NCI-H524 treated with DMSO at 0.1 percent for 48 hours (cell line): ENCODE measurements at places on chromosomes 3 and 15.

DNA sequence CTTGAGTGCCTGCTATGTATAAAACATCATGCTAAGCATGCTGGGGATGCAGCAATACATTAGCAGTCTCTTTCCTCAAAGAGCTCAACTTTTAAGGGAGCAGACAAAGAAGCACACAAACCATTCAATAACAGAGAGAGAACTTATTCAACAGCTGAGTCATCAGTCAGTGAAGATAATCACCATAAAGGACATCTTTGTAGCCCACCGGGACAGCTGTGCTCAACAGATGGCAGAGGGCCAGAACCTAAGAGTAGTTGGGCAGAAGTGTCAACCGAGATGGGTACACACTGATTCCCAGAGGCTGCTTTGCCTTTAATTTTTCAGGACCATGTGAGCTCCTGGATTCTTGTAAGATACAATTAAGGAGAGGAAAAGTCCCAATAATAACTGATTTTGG is 4.2 kb upstream of the RAB8B start:
- DNase-seq: peak; percentile 90

- DNase-seq: no peak
Observed at GRCh38 chr3:184746131-184747120, 34.6 kb upstream of the MAGEF1 start.

GRCh38 chr3:152695840-152696239 is 139.1 kb upstream of the P2RY1 start:
- no peak for DNase-seq

DNA sequence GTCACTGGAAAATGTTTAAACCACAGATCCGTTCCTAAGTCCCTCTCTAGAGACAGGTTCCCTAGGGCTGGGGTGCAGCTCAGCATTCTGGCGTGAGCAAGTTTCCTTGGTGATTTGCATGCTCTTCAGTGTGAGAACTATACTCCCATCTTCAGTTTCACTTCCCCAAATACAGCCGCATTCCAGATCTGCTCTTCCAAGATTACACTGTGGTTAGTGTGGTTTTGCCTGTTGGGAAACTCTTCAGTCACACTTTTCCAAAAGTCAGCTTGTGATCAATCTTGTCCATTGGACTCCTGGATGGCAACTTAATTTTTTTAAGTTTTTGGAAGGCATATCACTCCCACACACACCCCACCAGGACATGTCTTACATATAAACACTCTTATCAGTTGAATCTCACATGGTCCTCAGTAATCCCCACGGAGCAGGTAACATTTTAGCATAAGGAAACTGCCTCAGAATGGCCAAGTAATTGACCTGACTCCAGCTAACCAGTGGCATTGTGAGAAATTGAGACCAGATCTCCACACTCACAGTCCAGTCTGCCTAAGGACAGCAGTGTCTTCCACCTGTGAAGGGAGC is 33.5 kb upstream of the PTPN23 start:
- no peak for DNase-seq

- DNase-seq: no peak
Observed at GRCh38 chr3:156687023-156687422, 12.6 kb downstream of the TIPARP start.

DNA sequence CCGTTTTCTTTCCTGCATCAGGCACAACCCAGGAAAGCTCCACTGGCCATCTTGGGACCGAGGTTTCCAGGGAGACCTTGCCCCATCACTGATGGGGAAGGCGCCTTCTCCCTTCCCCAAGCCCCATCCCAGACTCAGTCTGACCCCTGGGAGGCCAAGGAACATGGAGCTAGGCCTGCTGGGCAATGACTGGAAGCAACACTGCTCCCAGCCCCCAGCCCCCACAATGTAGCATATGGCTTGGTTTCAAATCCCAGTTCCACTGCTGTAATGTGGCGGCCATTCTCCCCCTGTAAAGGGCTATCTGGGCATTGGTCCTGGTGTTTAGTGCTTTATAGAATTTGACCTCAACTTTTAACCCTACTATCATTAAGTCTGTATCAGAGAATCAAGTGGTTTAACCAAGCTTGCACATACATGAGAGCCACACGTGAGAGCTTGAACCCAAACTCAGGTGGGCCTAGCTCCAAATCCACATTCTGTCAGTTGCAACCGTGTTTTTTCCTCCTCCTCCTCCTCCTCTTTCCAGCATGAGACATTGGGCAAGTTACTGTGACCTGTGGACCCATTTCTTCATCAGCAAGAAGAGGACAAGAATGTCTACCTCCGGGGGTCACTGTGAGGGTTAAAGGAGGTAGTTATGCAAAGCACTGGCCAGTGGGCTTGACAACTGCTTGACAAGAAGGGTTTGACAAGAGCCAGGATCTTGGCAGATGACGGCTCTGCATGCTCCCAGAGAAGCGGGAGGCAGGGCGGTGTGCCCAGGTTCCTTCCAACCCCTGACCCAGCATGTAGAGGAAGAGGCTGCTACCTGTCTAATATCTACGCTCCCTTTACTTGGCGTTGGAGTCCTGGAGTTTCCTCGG is 37.4 kb downstream of the KLHL25 start:
- DNase-seq: no peak

DNA sequence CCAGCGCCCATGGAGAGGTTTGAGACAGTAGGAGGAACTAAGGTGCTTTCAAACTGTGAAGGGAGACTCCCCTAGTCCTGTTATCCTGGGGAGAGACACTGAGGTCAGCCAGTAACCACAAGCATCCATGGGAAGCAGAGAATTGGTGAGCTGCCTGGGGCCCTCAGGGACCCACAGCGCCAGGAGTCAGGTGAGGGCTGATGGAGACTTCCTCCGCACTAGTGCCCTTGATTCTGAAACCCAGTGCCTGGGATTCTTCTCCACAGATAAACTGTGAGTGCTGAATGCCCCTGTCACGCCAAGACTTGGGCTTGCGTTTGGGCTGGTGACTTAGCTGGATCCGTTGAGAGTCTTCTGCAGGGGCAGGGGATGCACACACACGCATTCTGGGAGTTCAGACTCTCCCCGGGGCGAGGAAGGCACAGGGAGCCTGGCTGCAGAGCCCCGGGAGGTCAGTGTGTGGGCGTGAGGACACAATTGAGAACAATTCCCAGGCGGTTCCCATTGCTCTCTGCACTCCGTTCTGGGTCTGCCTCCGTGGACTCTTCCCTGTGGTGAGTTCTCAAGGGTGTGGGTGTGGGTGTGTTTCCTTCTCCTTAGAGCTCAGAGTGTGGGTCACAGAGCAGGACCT is 37.9 kb upstream of the SLCO2A1 start:
- no peak for DNase-seq

GRCh38 chr3:129409541-129409940 is 18.9 kb downstream of the EFCAB12 start:
- DNase-seq: no peak

- no peak for DNase-seq
Observed at GRCh38 chr15:29939404-29939803, 117.1 kb upstream of the TJP1 start.

DNA sequence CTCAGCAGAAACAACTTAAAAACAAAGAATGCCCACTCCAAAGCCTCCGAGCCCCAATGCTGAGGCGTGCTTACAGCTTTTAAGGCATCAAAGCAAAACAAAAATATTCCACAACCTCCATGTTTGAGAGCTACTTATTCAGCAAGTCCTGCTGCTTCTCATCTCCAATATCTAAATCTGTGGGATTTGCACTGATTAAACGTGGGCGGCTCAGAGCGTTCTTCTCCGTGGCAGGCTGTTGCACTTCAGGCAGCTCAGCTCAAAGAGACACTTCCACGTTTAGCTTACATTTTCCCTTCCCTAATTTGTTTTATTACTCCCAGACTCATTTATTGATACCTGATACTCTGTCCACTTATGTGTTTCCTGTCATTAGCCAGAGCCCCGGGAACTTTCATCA is 282.6 kb upstream of the MCTP2 start:
- DNase-seq: peak; percentile 52

DNA sequence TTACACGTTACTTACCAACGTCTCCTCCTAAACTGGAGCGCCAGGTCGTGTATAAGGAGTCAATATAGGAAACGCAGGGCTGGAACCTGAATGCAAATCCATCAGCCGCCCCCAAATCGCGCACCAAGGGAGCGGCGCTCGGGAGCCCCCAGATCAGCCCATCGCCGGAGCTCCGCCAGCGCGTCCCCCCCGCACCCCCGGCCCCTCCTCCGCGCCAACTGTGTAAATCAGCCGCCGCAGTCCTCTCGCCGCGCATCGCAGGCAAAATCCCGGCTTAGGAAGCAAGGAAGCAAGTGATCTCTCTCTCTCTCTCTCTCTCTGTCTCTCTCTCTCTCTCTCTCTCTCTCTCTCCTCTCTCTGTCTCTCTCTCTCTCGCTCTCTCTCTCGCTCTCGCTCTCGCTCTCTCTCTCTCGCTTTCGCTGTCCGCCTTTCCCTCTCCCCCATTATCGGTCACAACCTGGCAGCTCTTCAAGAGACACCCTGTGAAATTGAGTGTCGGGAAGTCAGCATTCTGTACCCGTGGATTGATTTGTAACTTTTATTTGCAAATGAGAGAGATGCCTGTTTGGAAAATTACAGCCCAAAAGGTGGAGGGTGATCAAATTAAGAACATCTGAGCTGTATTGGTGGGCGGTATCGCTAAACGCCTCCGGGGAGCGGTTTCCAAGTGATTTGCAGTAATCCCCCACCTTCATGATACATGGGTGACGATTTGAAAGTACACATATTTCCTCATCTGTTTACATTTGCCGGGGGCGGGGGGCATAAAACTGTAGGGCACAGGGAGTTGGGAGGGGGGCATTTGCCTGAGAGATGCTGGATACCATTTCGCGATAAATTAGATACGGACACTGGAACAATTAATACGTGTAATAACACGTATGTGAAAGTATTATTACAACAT is 645 bp upstream of the SLITRK3 start:
- peak; percentile 53 for DNase-seq

DNA sequence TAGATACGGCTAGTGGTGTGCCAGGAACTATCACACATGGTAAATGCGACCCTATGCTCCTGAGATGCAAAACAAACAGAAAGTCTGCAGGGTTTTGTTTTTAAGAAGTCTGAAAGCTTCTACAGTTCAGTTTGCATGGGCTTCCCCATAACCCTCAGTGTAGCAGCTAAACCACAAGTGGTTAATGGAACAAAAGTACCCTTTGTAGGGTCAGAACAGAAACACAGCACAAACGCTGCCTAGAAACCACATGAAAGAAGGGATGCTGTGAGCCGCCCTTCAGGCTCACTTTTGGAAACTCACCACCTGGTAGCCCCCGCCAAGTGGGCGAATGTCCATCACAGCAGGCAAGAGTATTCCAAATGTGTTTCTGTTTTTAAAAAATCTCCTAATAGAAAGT is 46.2 kb downstream of the CTDSPL start:
- no peak for DNase-seq

DNA sequence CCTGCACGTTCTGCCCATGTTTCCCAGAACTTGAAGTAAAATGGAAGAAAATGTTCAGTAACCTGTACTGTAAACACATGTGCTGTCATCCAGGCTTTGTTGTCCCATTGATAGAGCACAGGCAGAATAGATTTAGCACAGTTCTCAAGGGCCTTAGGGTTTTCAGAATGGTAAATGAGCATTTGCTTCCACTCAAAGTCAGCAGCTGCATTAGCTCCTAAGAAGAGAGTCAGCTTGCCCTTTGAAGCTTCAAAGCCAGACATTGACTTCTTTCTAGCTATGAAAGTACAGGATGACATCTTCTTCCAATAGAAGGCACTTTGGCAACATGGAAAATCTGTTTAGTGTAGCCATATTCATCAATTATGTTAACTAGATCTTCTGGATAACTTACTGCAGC is 76.2 kb upstream of the TMEM108 start:
- no peak for DNase-seq

GRCh38 chr3:129195731-129196256 is 12.1 kb upstream of the CNBP start:
- DNase-seq: no peak

DNA sequence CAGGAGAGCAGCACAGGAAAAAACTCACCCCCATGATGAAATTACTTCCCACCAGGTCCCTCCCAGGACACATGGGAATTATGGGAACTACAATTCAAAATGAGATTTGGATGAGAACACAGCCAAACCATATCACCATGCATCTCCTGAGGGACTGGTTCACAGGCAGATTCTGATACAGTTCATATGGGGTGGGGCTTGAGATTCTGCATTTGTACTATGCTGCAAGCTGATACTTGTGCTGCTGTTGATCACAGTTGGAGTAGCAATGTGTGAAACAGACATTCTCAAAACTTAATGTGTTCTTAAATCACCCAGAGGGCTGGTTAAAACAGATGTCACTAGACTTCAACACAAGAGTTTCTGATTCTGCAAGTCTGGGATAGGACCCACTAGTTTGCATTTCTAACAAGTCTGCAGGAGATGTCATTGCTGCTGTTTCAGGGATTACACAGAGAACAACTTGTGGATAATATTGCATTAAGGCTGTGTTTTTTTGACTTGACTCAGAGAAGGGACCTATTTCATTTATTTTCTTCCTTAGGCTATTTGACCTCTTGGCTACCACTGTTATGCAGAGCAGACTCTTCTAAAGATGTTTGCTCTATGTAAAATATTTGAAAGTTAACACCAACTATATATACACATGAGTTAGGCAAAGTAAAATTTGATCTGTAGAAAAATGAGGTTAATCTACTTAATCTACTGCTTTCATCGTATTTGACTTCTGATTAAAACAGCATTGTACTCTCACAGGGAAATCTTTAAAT is 194.2 kb upstream of the CNTN3 start:
- DNase-seq: no peak

- no peak for DNase-seq
Observed at GRCh38 chr3:29700256-29700655, 419.4 kb downstream of the RBMS3 start.

DNA sequence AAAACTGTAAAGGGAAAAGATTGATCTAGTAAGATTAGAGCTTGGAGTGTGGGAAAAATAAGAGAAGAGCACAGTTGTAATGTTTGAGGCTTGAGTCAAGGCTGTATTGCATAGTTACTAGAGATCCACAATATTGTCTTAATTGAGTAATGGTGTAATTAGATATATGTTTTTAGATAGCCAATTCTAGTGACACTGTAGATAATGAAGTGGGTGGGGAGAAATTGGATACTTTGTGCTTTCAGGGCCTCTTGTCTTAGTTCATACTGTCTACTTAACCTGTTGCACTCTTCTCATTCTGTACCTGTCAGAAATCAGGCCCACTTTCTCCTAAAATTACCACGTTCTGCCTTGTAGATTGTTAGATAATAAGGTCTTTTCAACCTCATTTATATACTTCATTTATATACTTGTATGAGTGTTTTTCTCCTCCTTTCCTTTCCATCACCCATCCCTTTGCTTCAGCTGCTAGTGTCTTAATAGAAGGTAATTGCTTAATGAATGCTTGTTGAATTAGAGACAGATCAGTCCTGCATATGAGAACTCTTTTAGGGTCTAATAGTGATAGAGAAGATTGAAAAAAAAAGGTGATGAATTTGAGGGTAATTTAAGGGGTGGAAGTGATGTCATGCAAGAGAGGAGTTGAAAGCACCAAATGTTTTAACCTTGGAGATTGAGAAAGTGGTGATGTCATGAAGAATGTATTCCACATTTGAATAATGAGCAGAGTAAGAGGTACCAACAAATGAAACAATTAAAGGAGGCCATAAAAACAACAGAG is 32.0 kb downstream of the PIK3CA start:
- DNase-seq: no peak

DNA sequence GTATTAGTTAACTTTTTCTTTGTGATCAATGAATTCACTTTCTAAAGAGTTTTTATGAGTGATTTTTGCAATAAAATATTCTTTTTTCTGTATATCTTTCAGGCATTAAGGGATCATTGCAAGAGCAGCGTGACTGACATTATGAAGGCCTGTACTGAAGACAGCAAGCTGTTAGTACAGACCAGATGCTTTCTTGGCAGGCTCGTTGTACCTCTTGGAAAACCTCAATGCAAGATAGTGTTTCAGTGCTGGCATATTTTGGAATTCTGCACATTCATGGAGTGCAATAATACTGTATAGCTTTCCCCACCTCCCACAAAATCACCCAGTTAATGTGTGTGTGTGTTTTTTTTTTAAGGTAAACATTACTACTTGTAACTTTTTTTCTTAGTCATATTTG is 24.4 kb downstream of the SELENOT start:
- DNase-seq: no peak
